ENCODE measurements at places on chromosomes 5 and 9.

- DNase-seq: no peak
Observed at GRCh38 chr5:15446552-15446951, 53.4 kb upstream of the FBXL7 start.

DNA sequence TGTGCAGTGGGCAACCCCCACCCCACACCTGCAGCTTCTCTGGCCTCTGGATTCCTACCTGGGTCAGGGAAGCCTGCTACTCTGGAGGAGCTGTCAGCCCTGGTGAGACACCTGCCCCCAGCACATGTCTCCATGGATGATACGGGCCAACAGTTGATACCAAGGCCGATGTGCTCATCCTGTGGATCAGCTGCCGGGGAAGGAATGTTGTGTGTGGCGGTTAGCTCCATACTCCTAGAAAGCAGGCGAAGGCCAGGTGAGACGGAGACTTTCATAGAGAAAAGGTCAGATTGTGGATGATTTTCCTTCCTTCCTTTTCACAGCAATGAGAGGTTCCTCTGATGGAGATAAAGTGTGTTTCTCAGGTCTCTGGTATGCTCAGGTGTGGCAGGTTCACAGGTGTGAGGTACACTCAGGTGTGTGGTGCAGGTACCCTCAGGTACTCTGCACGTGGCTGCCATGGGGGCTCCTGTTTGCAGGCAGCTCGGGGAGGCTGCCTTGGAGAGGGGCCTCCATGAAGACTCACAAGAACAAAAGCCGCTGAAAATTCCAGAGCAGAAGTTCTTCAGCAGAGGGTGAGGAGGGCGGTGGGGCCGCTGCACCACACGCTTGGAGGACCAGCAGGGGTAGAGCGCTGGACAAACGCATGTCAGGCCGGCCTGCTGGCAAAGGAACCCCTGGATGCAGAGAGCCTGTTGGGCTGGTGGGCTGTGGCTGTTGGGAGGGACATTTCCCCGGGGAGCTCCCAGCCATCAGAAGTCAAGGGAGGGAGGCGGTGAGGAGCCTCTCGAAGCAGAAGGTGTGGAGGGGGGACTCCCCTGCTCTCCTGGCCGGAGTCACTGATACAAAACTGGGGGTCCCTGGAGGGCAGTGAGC lies 5.1 kb upstream of the AHRR start:
- no peak for DNase-seq

- no peak for DNase-seq
Observed at GRCh38 chr5:153907170-153907775, 131.4 kb downstream of the FAM114A2 start.

GRCh38 chr9:95791286-95791685 lies 84.2 kb upstream of the ERCC6L2 start:
- no peak for DNase-seq
